ENCODE measurements at places on chromosomes 5 and 9.

DNA sequence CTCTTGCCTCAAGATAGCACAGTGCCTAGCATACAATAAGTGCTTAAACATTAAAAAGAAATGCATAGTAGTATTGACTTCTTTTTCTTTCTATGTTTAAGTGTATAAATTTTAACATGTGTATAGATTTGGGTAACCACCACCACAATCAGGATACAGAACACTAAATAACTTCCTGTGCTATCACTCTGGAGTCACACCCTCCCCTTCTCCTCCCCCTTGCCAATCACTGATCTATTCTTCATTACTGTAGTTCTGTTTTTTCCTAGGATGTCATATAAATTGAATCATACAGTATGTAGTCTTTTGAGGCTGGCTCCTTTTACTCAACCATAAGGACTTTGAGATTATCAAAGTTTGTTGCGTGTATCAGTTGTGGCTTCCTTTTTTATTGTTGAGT lies 68.5 kb downstream of the OSTF1 start:
- no peak for DNase-seq

DNA sequence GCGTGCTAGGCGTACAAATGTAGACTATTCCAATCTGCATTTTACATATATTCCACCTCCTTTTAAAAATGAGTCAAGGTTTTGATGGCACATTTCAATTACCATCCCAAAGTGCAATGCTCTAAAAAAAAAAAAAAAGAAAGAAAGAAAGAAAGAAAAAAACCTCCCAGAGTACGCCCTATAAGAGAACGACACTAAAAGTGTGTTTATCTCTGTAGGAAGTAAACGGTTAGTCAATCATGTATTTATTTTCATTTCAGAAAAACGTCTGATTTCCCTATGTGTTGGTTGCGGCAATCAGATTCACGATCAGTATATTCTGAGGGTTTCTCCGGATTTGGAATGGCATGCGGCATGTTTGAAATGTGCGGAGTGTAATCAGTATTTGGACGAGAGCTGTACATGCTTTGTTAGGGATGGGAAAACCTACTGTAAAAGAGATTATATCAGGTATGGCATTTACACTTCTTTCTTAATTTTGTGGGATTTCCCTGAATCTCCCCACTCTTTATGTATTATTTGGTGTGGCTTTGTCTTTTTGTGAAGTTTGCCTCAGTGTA lies 1.1 kb downstream of the ISL1 start:
- no peak for DNase-seq

DNA sequence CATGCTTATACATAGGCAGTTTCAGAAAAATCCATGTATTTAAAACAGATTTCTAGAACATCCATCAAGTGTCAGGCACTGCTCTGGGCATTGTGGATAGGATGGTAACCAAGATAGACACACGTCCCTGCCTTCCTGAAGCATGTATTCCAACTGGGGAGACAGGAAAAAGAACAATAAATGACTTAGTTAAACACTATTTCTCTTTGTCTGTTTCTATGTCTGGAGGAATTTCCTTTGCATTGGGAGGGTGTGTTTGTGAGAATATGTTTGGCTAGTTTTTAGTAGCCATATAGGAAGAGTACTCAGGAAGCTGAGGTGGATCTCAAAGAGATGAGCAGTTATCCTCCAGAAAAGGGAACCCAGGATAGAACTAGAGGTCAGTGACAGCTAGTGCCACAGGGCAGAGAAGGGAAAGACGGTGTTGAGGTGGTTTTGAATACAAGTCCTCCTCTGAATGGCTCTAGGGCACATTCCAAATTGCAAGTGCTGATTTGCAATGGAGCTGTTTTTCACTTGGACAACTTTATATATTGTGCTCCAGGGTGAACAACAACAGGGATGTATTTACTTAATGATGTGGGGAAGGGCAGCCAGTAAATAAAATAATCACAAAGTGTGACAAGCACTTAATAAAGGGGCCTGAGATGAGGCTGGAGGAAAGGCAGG lies 144.7 kb upstream of the SHB start:
- DNase-seq, result no peak

DNA sequence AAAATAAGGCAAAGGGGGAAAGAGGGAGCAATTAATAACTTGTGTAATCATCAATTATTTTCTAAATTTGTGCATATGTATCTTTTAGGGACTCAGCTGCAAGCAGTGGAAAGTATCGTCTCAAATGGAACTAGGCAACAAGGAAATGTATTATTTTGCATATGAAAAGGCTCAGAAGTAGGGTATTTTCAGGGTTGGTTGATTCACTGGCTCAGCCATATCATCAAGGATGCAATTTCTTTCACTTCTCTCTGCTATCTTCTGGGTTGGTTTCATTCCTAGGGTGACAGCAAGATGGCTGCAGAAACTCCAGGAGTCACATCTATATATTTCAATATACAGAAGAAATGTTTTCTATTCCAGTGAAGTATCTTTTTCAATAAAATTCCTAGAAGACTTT lies 509.8 kb downstream of the DMAC1 start:
- DNase-seq, result no peak

- peak; percentile 93 for DNase-seq
These were observed 84.5 kb downstream of the ACER2 start for GRCh38 chr9:19493174-19493811.

DNA sequence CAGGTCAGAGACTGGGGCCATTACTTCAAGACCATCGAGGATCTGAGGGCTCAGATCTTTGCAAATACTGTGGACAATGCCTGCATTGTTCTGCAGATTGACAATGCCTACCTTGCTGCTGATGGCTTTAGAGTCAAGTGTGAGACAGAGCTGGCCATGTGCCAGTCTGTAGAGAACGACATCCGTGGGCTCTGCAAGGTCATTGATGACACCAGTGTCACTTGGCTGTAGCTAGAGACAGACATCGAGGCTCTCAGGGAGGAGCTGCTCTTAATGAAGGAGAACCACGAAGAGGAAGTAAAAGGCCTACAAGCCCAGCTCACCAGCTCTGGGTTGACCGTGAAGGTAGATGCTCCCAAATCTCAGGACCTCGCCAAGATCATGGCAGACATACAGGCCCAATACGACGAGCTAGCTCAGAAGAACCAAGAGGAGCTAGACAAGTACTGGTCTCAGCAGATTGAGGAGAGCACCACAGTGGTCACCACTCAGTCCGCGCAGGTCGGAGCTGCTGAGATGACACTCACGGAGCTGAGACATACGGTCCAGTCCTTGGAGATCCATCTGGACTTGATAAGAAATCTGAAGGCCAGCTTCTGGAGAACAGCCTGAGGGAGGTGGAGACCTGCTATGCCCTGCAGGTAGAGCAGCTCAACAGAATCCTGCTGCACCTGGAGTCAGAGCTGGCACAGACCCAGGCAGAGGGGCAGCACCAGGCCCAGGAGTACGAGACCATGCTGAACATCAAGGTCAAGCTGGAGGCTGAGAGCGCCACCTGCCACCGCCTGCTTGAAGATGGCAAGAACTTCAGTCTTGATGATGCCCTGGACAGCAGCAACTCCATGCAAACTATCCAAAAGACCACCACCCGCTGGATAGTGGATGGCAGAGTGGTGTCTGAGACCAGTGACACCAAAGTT lies 9.3 kb downstream of the NIPBL start:
- no peak for DNase-seq

GRCh38 chr9:714675-715074 lies 126.8 kb upstream of the DMRT1 start:
- peak; percentile 19 for DNase-seq

- DNase-seq, result peak; percentile 31
These were observed at the start of gene ARHGEF37 for GRCh38 chr5:149581192-149581861. Gene ARHGEF37 (plus strand): TSS chr5:149581498. CDS start chr5:149597770, 16,272 bp downstream.

- DNase-seq, result no peak
These were observed 1.8 kb upstream of the BHMT start for GRCh38 chr5:79109527-79110492.

GRCh38 chr5:170333161-170333910 lies 35.8 kb upstream of the LCP2 start:
- peak; percentile 44 for DNase-seq

DNA sequence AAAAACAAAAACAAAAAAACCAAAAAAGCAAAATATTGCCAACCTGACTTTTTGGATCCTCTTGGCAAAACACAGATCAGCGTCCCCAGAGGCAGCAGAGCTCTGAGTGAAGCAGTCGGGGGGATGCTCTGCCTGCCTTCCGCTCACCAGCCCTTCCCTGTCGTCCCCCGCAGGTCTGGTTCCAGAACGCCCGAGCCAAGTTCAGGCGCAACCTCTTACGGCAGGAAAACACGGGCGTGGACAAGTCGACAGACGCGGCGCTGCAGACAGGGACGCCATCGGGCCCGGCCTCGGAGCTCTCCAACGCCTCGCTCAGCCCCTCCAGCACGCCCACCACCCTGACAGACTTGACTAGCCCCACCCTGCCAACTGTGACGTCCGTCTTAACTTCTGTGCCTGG lies 20.7 kb downstream of the LHX2 start:
- DNase-seq, result no peak

- DNase-seq, result no peak
These were observed 482 bp downstream of the IARS1 start for GRCh38 chr9:92293075-92293354.

DNA sequence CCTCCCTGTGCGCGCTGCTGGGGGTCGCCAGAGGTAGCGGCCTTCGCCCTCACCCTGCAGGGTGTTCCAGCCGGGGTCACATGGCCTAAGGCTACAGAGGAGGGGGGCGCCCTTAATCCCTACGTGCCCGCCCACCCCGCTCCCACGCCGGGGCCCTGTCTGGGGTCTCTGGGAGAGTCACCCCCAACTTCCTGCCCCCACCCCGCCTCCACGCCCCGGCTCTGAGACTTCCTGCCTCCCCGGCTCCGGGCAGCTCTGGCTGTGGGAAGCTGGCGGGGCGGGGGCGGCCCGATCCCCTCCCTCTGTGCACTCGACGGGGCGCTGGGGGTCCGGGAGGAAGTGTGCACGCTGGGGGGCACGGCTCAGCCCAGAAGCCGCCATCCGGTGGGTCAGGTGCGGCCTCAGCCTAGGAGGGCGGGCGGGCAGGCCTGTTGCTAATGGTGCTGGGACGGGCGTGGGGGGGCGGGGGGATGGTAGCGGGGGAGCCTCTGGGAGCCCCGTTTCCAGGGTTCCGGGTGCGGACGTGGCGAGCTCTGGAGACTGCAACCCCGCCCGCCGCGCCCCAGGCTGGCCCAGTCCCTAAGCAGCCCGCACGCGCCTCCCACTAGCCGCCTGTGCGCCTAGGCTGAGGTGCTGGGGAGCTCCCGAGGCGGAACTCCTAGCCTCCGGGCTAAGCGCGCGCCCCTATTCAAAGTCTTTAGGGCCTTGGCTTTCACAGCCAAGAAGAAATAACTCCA lies 61.6 kb downstream of the CXXC5 start:
- DNase-seq, result no peak

DNA sequence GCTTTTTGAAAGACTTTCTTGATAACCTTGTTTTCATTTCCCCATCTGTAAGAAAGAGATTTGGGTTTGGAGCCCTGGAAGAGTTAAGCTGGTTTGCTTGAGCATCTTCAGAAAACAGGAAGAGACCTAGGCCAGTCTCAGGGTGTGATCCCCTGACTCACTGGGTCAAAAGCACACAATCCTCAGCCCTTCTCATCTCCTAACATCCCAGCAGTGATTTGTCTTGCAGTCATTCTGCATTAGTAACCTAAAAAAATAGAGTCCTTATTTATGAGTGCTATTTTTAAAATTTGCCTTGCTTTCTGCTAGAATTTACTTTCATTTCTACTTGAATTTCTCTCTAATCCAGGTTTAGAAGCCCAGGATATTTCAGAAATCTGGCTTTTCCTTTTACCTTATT lies 16.4 kb upstream of the ARSB start:
- DNase-seq, result peak; percentile 42

- DNase-seq, result no peak
These were observed 824 bp downstream of the MXD3 start for GRCh38 chr5:177310757-177311391.

- no peak for DNase-seq
These were observed 19.8 kb downstream of the NACC2 start for GRCh38 chr9:136075134-136075841.

GRCh38 chr5:141806626-141807025 lies 71.6 kb downstream of the PCDH1 start:
- DNase-seq, result no peak

- peak; percentile 27 for DNase-seq
These were observed 1111.8 kb downstream of the TAF11L14 start for GRCh38 chr5:18745988-18746615.

DNA sequence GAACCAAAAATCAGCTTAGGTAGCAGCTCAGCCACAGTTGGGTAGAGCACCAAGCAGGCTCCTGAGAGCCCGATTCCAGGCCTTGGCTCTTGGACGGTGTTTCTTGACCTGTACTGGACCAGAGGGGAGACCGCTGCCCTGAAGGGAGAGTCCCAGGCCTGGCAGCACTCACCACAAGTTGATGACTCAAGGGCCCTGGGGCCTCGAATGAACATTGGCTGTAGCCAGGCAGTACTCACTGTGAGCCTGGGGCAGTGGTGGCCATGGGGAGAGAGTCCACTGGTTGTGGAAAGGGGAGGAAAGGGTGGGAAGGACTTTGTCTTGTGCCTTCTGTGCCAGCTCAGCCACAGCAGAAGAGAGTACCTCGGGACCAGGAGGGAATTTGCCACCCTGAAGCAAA lies 166.1 kb downstream of the EDIL3 start:
- DNase-seq, result peak; percentile 7

GRCh38 chr9:15300218-15300617 lies 6.8 kb downstream of the TTC39B start:
- DNase-seq, result peak; percentile 80

GRCh38 chr9:20701060-20701459 lies 17.0 kb downstream of the FOCAD start:
- DNase-seq, result no peak

DNA sequence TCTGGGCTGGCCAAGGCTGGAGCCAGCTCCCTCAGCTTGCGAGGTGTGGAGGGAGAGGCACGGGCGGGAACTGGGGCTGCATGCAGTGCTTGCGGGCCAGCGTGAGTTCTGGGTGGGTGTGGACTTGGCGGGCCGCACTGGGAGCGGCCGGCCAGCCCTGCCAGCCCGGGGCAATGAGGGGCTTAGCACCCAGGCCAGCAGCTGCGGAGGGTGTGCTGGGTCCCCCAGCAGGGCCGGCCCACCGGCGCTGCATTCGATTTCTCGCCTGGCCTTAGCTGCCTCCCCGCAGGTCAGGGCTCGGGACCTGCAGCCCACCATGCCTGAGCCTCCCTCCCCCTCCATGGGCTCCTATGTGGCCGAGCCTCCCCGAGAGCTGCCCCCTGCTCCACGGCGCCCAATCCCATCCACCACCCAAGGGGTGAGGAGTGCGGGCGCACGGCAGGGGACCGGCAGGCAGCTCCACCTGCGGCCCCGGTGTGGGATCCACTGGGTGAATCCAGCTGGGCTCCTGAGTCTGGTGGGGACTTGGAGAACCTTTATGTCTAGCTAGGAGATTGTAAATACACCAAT lies 302.6 kb upstream of the ADAMTS16 start:
- DNase-seq, result no peak

GRCh38 chr5:148012801-148013200 lies 51.0 kb upstream of the SPINK5 start:
- no peak for DNase-seq

DNA sequence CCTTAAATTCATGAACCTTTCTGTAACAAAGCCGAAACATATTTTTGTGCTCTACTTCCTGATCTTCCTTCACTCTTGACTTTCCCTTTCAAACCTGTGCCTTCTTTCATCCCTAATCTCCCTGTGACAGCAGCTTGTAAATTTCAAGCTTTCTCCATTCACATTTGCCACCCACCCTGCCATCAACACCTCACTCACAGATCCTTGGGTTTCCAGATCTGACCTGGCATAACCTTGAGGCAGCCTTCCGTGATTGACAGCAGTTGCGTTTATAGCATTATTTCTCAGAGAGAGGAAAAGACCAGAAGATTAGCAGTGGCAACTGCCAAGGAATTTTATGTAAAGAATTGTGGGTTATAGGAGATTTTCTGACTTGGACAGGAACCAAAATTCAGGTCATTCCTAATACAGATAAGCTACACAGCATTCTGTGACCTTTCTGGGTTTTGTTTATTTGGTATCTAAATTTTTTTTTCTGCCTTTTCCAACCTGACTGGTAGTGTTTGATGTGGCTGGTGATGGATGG lies 260.0 kb downstream of the NR2F1-AS1 start:
- DNase-seq, result no peak

All from fibroblast of mammary gland (primary cell).